ENCODE measurements at places on chromosomes 13 and 19.

- DNase-seq: no peak
These were observed 5.0 kb downstream of the PBX4 start for GRCh38 chr19:19613506-19613905.

- peak; percentile 13 for DNase-seq
These were observed 26.9 kb upstream of the TUBGCP3 start for GRCh38 chr13:112614835-112615234.

- DNase-seq: peak; percentile 32
These were observed 229.7 kb downstream of the KCNRG start for GRCh38 chr13:50244713-50245574.

DNA sequence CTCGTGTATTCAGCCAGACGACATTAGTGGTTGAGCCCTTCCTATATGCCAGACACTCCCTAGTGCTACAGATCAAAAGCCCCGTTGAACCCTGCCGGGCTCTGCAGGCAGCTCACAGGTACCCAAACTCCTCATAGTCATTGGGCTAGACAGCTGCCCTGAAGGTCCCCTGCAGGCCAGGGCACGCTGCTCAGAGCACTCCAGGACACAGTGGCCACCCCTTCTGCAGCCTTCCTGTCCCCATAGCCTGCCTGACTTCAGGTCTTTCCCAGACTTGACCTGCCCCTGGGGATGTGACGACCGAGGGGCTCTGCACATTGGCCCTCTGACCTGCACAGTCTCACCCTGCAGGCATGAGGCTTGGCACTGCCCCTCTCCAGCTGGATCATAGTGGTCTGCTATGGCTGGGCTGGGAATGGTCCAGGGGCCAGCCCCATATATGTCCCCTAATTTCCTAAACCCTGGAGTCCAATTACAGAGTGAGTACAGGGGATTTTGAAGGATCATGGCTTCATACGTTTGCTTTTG, 64.2 kb upstream of the UBAC2 start:
- DNase-seq: no peak

GRCh38 chr19:32458500-32459123, 53.0 kb downstream of the DPY19L3 start:
- DNase-seq: no peak

- DNase-seq: no peak
These were observed 5.9 kb downstream of the ADGRE2 start for GRCh38 chr19:14772467-14772866.

GRCh38 chr19:50451223-50451534, 18.5 kb downstream of the MYBPC2 start:
- DNase-seq: no peak

- DNase-seq: no peak
These were observed 20.6 kb downstream of the OR10H3 start for GRCh38 chr19:15758379-15758778.

DNA sequence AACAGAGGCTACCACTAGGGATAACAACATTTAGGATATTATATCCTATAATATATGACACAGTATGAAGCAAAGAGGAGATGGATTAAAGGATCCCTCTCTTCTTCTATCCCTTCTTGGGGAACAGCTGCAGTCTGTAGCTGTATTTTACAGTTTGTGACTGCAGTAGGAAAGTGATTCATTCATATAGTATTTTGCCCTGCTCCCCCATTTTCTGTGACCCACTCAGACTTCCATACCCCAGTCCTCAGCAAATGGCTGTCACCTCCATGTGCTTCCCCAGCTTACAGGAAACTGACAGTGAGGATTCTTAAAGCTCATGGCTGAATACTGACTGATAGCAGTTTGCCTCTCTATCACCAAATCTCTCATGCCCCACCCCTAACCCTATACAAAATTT, 27.5 kb downstream of the MICU2 start:
- no peak for DNase-seq

DNA sequence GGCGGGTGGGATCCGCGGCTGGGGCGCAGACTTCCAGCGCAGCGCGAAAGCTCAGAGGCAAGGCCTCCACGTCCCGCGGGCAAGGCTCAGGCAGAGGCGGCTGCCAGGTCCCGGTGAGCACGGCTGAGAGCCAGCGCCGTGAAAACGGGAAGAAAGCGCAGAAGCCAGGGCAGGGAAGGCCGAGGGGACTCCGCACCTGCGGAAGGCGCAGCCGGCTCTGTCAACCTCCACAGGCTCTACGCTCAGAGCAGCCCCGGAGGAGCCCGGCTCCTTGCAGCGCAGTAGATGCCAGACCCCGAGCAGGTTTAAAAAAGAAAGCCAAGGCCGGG, 131.0 kb downstream of the RNF17 start:
- DNase-seq: no peak

- DNase-seq: no peak
These were observed 1.1 kb downstream of the PGLS start for GRCh38 chr19:17512574-17512939.

- DNase-seq: no peak
These were observed 29.2 kb downstream of the COG6 start for GRCh38 chr13:39684531-39685137.

DNA sequence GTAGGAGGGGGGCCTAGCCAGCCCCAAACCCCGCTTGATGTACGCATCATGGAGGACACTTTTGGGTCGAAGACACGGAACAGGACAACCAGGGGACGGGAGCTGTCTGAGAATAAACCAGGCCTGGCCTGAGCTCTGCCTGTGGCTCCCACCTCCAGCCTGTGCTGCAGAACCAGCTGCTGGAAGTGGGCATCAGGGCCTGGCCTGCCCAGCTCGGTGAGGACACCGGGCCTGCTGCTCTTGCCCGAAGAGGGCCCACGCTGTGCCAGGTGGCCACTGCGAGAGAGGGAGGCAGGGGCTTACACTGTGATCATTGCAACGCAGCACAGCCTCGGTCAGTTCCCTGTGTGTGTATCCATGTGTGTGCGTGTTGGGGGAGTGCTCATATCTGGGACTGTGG, 34.6 kb downstream of the CEBPG start:
- no peak for DNase-seq

DNA sequence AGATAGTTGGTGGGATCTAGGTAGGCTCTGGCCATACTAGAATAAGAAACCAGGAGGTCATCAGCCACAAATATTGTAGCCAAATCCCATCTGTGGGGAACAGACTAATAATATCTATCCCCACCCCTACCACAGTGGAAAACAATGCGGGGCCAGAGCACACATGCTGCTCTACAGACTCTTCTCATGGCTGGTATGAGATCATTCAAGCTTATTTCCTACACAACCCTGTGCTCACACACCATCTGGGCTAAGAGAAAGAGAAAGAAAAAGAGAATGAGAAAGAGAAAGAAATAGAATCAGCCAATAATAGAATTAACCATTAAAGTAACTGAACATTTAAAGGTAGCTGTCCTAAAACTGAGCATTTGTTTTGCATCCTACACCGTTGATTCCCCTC, 1268.4 kb upstream of the SPRY2 start:
- DNase-seq: no peak

DNA sequence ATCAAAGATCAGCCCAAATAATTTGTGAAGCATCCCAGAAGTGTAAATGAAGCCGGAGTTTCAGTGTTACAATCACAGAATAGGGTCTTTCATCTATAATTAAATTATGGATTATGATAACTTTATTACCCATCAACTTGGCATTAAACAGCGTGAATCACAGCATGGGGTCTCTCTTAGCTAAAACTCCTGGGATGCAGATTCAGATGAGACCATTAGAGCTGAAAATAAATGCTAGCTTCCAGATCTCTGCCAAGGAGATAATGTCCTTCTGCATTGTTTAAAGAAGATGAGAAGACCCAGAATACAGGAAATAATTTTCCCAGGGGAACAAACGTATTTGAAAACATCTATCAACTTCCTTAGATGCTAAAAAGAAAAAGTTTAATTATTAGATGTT, 546.0 kb upstream of the PCDH9 start:
- DNase-seq: no peak
